ENCODE measurements at places on chromosomes 2 and 18. TPM values are rescaled to one million over a fixed set of nuclear protein-coding genes. Genes with fewer than 3 reads are reported as not detected.

DNA sequence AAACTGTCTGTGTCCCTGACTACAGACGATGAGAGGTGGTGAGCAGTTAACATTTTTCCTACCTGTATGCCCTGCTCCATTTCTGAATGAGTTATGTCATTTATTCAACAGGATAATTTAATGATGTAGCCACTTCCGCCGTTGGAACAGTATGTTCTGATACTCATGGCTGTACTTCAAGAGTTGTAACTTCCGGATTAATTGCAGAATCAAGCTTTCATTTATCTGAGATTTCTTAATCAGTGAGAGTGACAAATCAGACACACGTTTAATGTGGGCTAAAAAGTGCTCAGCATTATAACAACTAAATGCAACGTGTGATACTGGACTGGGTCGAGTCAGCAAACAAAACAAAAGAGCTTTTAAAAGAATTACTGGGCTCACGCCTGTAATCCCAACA is 107.7 kb downstream of the KCTD1 start:
- peaks cover 49% of the 10 kb centered on the region for H3K27me3 ChIP-seq
- peaks cover 5% of the 10 kb centered on the region for H3K36me3 ChIP-seq
- H3K4me1 ChIP-seq, result no peaks in the 10 kb centered on the region
- DNase-seq, result no peak
- H3K4me3 ChIP-seq, result no peak overlapping the region
- no peak overlapping the region for H3K27ac ChIP-seq

GRCh38 chr2:132547090-132547687 is 122.8 kb downstream of the LYPD1 start:
- H3K4me1 ChIP-seq, result no peaks in the 10 kb centered on the region
- no peaks in the 10 kb centered on the region for H3K27me3 ChIP-seq
- H3K4me3 ChIP-seq, result no peak overlapping the region

GRCh38 chr2:159959136-159959535 is 103.3 kb downstream of the PLA2R1 start:
- H3K27me3 ChIP-seq, result peaks cover 9% of the 10 kb centered on the region
- H3K27ac ChIP-seq, result no peak overlapping the region

DNA sequence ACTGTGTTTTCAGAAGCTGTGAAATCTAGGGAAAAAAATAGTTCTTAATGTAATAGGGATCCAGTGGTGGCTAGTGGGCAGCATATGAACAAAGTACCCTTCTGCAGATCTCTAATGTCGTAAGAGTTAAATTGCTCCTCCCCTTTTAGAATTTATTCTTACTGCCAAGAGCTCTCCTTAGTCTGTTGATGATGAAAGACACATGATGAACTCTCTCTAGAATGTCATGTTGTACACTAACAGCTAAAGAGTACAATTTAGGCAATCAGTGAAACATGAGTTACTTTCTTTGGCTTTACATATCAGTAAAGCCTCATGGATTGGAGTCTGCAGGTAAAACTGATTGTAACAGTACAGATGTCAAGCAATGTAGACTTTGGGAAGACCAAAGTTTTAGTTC is 84.2 kb downstream of the SLC39A10 start:
- no peak overlapping the region for H3K4me3 ChIP-seq
- H3K4me1 ChIP-seq, result no peaks in the 10 kb centered on the region
- peaks cover 40% of the 10 kb centered on the region for H3K36me3 ChIP-seq
- no peaks in the 10 kb centered on the region for H3K27me3 ChIP-seq
- no peak overlapping the region for H3K27ac ChIP-seq

Gene FBXO48
- polyA plus RNA-seq, result 0.36 TPM
